ENCODE measurements at places on chromosomes 4 and X. TPM values are rescaled to one million over a fixed set of nuclear protein-coding genes. Genes with fewer than 3 reads are reported as not detected.

GRCh38 chr4:102868153-102868780 is 525 bp upstream of the CISD2 start:
- no peaks in the 10 kb centered on the region for H3K27me3 ChIP-seq
- peak overlapping the region; percentile 98 for H3K4me3 ChIP-seq
- peak overlapping the region; percentile 98 for H3K27ac ChIP-seq
- H3K4me1 ChIP-seq, result peaks cover 45% of the 10 kb centered on the region
- DNase-seq, result no peak
- H3K36me3 ChIP-seq, result peaks cover 5% of the 10 kb centered on the region

DNA sequence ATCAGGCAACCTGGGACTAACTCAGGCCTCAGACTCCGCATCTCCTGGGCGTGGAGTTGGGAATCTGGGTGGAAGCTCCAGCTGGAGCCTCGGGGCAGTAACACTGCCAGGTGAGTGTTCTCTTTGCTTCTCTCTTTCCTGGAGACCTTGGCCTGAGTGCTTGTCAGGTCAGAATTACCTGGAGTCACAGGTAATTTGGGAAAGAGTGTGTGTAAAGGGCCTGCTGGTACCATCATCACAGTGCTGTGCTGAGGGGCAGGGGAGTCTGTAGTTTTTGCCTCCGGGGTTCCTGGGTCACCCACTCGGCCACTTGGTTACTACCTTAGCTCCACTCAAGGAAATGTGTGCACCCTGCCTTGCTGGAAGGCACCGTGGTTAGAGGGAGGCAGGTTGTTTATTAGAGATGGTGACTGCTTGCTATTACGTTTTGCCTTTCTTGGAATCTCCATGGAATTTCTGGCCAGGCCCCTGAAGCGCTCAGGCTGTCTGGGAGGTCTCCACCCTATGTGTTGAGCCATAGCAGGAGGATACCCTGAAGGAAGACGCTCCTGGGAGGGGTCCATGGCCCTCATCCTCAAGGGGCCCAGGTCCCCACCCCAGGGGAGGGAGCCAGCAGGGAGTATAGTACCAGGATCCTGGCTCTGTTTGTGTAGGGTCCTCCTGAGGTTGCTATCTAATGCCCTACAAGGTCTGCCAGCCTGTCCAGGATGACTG is 2.9 kb downstream of the GPR78 start:
- no peak for DNase-seq
- H3K27ac ChIP-seq, result no peak overlapping the region
- no peaks in the 10 kb centered on the region for H3K4me1 ChIP-seq
- no peaks in the 10 kb centered on the region for H3K36me3 ChIP-seq
- H3K4me3 ChIP-seq, result no peak overlapping the region

- H3K4me3 ChIP-seq, result no peak overlapping the region
- no peak for DNase-seq
- no peaks in the 10 kb centered on the region for H3K36me3 ChIP-seq
- H3K4me1 ChIP-seq, result no peaks in the 10 kb centered on the region
- H3K27ac ChIP-seq, result no peak overlapping the region
- H3K27me3 ChIP-seq, result no peaks in the 10 kb centered on the region
Observed at GRCh38 chrX:155134255-155134654, 62.9 kb downstream of the BRCC3 start.

GRCh38 chr4:128347930-128348660 is 60.5 kb upstream of the PGRMC2 start:
- no peak for DNase-seq
- H3K36me3 ChIP-seq, result peaks cover 12% of the 10 kb centered on the region

GRCh38 chrX:69036674-69037573 is 128.3 kb downstream of the PJA1 start:
- H3K4me3 ChIP-seq, result no peak overlapping the region
- H3K4me1 ChIP-seq, result no peaks in the 10 kb centered on the region
- no peak overlapping the region for H3K27ac ChIP-seq

- no peaks in the 10 kb centered on the region for H3K36me3 ChIP-seq
- H3K4me3 ChIP-seq, result no peak overlapping the region
- peak; percentile 45 for DNase-seq
- H3K27me3 ChIP-seq, result no peaks in the 10 kb centered on the region
Observed at GRCh38 chr4:123597586-123597985, 201.0 kb downstream of the SPRY1 start.

GRCh38 chr4:52014903-52015302 is 5.3 kb downstream of the LRRC66 start:
- H3K36me3 ChIP-seq, result 0 out of 2 replicates have a peak, but pooled peaks cover 7% of the 10 kb centered on the region
- DNase-seq, result no peak
- H3K27me3 ChIP-seq, result no peaks in the 10 kb centered on the region
- no peak overlapping the region for H3K4me3 ChIP-seq
- H3K27ac ChIP-seq, result no peak overlapping the region
- H3K4me1 ChIP-seq, result peaks cover 16% of the 10 kb centered on the region

DNA sequence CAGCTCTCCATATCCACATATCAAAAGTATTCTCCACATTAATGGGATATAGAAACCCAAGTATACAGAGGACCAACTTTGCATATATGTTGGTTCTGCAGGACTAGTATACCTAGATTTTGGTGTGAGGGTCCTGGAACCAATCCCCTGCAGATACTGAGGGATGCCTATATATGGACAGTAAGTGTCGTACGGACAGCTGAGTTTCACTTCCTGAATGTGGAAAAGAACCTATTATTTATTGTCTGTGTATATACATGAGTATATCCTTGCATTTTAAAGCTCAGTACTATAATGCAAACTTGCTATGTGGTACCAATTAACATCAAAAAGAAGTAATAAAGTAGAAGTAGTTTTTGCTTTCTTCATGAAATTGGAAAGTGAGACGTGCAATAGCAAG is 101.9 kb downstream of the FBXW7 start:
- H3K4me1 ChIP-seq, result peaks cover 10% of the 10 kb centered on the region
- DNase-seq, result no peak
- no peak overlapping the region for H3K4me3 ChIP-seq
- no peak overlapping the region for H3K27ac ChIP-seq
- peaks cover 11% of the 10 kb centered on the region for H3K36me3 ChIP-seq
- H3K27me3 ChIP-seq, result no peaks in the 10 kb centered on the region

DNA sequence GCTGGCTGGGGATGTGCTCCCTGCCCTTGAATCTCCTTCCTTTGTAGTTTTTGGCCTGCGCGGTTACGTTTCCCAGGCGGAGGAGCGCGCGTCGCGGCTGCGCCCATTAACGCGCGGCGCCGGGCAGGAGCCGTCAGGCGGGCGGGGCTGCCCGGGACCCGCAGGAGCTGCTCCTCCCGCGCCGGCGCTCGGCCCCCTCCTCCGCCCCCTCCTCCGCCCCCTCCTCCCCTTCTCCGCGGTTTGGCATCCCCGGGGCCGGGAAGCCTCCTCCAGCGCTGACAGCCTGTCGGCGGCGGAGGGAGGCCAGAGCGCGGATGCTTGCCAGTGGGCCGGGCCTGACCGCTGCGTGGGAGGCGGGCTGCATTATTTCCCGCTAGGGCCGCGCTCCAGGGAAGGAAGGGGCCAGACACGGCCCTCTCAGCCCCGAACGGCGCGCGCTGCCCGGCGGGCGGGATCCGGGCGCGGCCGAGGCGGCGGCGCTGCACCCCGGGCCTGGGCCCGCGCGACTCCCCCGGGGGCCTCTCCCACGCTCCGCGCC is at the start of gene DCLK2:
Gene DCLK2 (plus strand): TSS at position 405 of the 538 bp plus-strand sequence. CDS start 583 bp downstream, outside the sequence.
- peaks cover 45% of the 10 kb centered on the region for H3K36me3 ChIP-seq
- no peaks in the 10 kb centered on the region for H3K27me3 ChIP-seq
- peaks cover 52% of the 10 kb centered on the region for H3K4me1 ChIP-seq

DNA sequence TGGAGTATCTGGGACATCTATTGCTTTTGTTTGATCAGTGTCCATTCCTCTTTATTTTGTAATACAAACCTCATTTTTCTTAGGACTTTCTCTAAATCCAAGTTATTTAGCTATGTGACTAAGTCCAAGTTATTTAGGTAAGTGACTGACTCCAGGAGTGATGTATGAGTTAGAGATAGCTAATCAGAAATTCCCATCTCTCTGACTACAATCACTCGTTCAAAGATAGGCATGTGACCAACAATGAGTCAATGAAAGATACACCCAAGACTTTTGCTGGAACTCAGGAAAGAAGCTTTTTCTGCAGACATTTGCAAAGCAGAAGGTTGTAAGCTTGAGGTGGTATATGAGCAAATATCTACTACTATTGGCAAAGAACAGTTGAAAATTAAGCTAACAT is 72.5 kb upstream of the KCNIP4 start:
- no peaks in the 10 kb centered on the region for H3K4me1 ChIP-seq
- H3K36me3 ChIP-seq, result no peaks in the 10 kb centered on the region
- H3K27me3 ChIP-seq, result no peaks in the 10 kb centered on the region
- no peak overlapping the region for H3K27ac ChIP-seq

DNA sequence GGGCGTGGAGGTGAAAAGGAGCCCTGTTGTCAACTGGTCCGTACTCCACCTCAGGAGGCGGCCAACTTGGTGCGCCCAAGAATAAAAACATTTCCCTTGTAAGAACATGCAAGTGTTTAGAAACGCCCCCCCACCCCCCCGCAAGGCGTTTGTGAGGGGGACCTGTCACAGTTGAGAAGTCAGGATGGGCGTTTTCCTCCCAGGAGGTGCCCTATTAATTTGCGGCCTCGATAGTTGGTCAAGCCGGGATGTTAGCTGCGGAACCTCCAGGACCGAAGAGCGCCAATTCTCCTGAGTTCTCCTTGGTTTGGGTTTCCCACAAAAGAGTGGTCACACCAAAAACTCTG is 651 bp upstream of the SAP30 start:
- H3K27ac ChIP-seq, result peak overlapping the region; percentile 97
- no peak for DNase-seq
- peaks cover 29% of the 10 kb centered on the region for H3K4me1 ChIP-seq
- peak overlapping the region; percentile 99 for H3K4me3 ChIP-seq
- H3K27me3 ChIP-seq, result peaks cover 1% of the 10 kb centered on the region
- 0 out of 2 replicates have a peak, but pooled peaks cover 4% of the 10 kb centered on the region for H3K36me3 ChIP-seq

- H3K27ac ChIP-seq, result peak overlapping the region; percentile 77
- no peaks in the 10 kb centered on the region for H3K36me3 ChIP-seq
- peak; percentile 41 for DNase-seq
- H3K4me3 ChIP-seq, result peak overlapping the region; percentile 25
- H3K4me1 ChIP-seq, result peaks cover 30% of the 10 kb centered on the region
- no peaks in the 10 kb centered on the region for H3K27me3 ChIP-seq
Observed at GRCh38 chr4:107600436-107600835, 119.6 kb downstream of the PAPSS1 start.

DNA sequence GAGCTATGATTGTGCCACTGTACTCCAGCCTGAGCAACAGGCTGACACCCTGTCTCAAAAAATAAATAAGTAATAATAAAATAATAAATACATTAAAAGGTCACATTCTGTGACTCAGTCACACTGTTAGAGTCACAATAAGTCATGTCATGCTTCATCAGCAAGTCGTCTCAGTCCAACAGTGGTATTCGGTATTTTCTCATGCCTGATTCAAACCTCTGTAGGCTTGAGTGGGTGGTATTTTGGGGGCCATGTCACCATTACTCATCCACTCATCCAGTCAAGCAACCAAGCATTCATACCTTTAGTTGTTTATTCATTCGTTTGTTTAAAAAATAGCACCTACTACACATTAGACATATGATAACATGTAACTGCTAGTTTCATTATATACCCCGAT is 46.9 kb downstream of the SUPT20HL2 start:
- H3K4me3 ChIP-seq, result peak overlapping the region; percentile 72
- no peaks in the 10 kb centered on the region for H3K27me3 ChIP-seq
- peaks cover 27% of the 10 kb centered on the region for H3K4me1 ChIP-seq
- no peak for DNase-seq

DNA sequence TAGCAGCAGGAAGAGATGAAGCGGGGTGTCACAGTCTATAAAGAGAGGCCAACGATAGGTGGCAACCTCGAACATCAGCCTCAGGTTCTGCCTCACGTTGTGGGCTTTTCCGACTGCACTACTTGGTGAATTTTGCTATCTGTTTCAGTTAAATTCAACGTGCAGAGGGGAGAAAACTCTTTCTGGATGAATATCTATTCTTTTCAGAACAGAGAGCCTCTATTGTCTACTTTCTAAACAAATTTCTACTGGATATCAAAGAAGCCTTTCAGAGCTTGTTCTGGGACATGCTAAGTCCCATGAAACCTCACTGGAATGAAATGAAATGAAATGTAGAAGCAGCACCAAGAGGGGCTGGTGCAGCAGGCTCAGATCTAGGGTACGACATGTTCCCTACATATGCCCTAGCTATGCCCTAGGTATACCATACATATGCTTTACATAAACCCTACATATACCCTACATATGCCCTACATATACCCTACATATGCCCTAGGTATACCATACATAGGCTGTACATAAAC is 116.5 kb upstream of the TRIM2 start:
- H3K4me1 ChIP-seq, result peaks cover 18% of the 10 kb centered on the region
- no peak for DNase-seq
- no peak overlapping the region for H3K4me3 ChIP-seq
- peaks cover 15% of the 10 kb centered on the region for H3K27me3 ChIP-seq
- no peak overlapping the region for H3K27ac ChIP-seq

- peaks cover 13% of the 10 kb centered on the region for H3K27me3 ChIP-seq
- no peak overlapping the region for H3K4me3 ChIP-seq
- no peaks in the 10 kb centered on the region for H3K36me3 ChIP-seq
- no peak overlapping the region for H3K27ac ChIP-seq
Observed at GRCh38 chr4:140764785-140765392, 8.7 kb upstream of the TBC1D9 start.

- no peak overlapping the region for H3K27ac ChIP-seq
- H3K4me1 ChIP-seq, result no peaks in the 10 kb centered on the region
- H3K4me3 ChIP-seq, result no peak overlapping the region
- no peak for DNase-seq
- H3K36me3 ChIP-seq, result no peaks in the 10 kb centered on the region
Observed at GRCh38 chr4:102120846-102121245, 224.4 kb downstream of the SLC39A8 start.

DNA sequence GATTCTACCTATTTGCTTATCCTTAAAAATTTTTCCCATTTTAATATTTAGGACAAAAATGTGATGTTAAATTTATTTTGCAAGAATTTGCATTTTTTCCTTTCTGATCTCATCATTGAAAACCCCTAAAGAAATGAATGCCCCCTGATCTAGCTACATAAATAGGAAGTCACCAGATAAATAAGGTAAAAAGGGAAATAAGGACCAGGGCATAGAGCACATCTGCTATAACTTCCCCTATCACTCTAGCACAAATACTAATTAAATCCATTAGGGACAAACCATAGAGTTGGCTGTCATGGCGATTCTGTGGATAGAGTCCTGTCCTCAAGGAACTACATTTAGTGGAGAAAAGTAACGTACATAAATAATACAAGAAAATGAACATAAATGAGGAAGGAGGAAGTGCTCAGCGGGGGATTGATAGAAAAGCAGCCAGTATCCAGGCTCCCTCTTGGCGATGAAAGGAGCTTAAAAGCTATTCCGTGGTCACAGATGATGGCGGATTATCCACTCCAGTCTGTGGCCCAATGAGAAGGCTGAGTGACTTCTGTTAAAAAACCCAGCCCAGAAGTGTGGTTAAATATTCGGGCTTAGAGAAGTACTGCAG is 76.9 kb upstream of the RPL34 start:
- H3K4me3 ChIP-seq, result no peak overlapping the region
- DNase-seq, result no peak

- H3K36me3 ChIP-seq, result no peaks in the 10 kb centered on the region
- H3K27me3 ChIP-seq, result peaks cover 59% of the 10 kb centered on the region
- no peak overlapping the region for H3K27ac ChIP-seq
- no peaks in the 10 kb centered on the region for H3K4me1 ChIP-seq
Observed at GRCh38 chr4:153790962-153791551, 2.2 kb upstream of the SFRP2 start.

Gene SLC34A2
- not detected for total RNA-seq

Gene UGT2B15
- not detected for total RNA-seq

Gene RTL3
- 0.35 TPM for total RNA-seq

Gene IDS
- total RNA-seq, result 71.1 TPM

Gene HTN3
- total RNA-seq, result not detected

Gene PGAM4
- 0.82 TPM for total RNA-seq

Gene MAOA
- total RNA-seq, result not detected

Gene MAGEA2
- total RNA-seq, result not detected

Gene GSX2
- not detected for total RNA-seq

Gene CFAP47
- total RNA-seq, result not detected

Gene CABS1
- not detected for total RNA-seq
